ENCODE measurements at places on chromosomes 4 and X. TPM values are rescaled to one million over a fixed set of nuclear protein-coding genes. Genes with fewer than 3 reads are reported as not detected.
A peak's percentile ranks its signal among the peaks of the same experiment; 100 is the strongest.

DNA sequence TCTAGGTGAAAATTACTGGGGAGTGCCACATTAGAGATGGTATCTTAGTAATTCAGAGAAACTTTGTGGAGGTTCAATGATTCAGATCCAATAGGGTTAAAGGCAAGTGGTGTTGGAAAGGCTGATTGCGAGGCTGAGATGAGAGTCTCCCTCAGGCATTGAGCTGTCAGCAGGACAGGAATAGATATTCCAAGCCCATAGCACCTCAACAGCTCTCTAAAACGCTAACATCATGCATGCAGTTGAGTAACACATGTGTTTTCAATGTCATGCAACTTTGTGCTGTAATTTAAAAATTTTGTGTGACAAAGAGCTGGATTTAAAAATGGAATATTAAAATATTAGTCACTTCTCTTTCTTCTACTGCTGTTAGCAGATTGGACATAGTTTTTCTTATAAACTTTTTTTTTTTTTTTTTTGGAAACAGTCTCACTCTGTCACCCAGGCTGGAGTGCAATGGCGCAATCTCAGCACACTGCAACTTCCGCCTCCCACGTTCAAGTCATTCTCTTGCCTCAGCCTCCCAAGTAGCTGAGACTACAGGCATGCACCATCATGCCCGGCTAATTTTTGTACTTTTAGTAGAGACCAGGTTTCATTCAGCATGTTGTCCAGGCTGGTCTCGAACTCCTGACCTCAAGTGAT lies 173.5 kb upstream of the C1QTNF7 start:
- peak; percentile 35 for DNase-seq

DNA sequence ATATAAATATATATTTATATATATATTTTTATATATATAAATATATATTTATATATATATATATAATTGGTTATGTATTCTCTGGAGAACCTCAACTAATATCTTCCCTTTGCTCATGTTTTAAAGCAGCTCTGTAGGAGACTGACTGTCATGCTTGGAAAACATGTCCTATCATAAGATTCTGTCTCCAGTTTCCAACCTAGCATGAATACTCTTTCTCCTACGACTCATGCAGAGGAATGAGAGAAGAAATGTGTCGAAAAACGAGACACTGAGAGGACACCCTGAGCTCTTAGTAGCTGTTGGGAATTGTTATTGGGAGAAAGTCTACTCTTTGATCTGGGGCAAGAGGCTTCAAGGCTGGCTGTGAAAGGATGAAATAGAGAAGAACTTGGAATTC lies 166.5 kb upstream of the SLIT2 start:
- DNase-seq: no peak

DNA sequence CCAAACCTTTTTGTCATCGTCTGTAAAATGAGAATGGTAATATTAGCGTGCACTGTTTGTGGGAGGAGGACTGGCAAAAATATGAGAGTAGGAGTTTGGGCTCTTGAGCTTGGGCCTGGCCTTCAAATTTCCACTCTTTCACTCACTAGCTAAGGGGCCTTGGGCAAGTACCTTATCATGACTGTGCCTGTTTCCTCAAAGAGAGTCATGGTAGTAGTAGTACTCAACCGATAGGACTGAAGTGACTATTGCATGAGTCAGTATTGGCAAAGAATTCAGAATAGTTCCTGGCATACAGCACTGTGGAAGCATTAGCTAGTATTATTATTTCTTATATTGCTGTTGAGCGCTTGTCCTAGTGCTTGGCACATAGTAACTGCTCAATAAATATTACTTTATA lies 16.0 kb upstream of the RBM3 start:
- DNase-seq: no peak

Gene RNF212
- 1.0 TPM for total RNA-seq

Measured in right cardiac atrium (tissue), 5 donors.